ENCODE measurements at places on chromosomes 1 and 21. TPM values are rescaled to one million over a fixed set of nuclear protein-coding genes. Genes with fewer than 3 reads are reported as not detected.

DNA sequence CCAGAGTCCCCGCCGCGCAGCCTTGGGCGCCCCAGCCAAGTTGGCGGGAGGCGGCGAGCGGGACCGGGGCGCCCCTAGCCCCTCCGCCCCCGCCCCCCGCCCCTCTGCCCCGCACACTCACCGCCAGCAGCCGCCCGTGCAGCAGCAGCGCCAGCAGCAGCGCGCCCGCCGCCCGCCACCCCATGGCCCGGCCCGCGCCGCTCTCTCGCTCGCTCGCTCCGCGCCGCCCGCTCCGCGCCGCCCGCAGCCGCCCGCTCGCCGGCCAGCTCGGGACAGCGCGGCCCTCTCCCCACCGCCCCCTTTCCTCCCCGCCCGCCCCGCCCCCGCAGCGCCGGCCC is at the start of gene HSPG2:
HSPG2 (minus strand) TSS at position 277 of the 338 bp plus-strand sequence; CDS start at position 184, 93 bp downstream.
- H3K27me3 ChIP-seq = peaks cover 34% of the 10 kb centered on the region
- peak within 1 kb of the TSS; percentile 87 for H3K4me3 ChIP-seq
- no peak for DNase-seq
- no peaks in the 10 kb centered on the region for H3K36me3 ChIP-seq
- H3K27ac ChIP-seq = peak within 1 kb of the TSS; percentile 32

DNA sequence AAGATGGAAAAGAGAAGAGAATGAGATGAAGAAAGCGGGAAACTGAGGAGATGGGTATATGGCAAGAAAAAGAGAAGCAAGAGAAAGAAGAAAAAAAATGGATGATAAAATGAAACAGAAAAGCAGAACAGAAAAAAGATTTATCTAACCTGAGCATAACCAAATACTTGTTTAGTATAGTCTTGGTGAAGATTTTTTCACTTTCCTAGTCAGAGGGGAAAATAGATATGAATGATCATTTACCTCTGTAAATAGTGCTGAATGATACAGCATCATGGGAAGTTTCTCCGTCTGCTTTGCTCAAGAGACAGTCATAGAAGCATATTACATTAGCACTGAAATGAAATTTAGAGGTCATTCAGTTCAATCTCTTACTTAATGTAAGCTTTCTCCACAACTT is 36.1 kb upstream of the PLPPR4 start:
- H3K36me3 ChIP-seq = no peaks in the 10 kb centered on the region
- no peak for DNase-seq
- no peaks in the 10 kb centered on the region for H3K27me3 ChIP-seq
- no peaks in the 10 kb centered on the region for H3K4me1 ChIP-seq
- H3K27ac ChIP-seq = peak overlapping the region; percentile 93
- H3K4me3 ChIP-seq = no peak overlapping the region

- peaks cover 6% of the 10 kb centered on the region for H3K27me3 ChIP-seq
- H3K27ac ChIP-seq = no peak overlapping the region
- no peak overlapping the region for H3K4me3 ChIP-seq
These were observed 38.6 kb downstream of the PDE9A start for GRCh38 chr21:42691901-42692559.

DNA sequence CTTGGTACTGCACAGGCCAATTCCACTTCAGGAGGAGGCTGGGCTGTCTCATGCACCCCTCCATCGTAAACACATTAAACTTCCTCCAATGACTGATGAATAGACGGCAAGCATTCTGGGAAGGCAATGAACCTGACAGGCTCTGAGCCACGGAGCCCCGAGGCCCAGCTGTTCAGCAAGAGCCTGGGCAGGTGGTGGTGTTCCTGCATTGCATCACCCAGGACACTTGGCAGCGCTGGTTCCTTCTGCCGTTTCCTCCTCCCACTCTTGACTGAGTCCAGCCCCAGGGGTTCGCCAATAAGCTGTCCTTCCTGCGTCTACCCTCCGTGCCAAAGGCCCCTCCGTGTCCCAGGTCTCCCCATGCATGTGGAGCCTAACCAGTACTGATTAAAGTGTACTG is 109.8 kb downstream of the JAK1 start:
- peaks cover 34% of the 10 kb centered on the region for H3K4me1 ChIP-seq
- no peak overlapping the region for H3K27ac ChIP-seq
- DNase-seq = no peak
- H3K4me3 ChIP-seq = no peak overlapping the region
- H3K36me3 ChIP-seq = peaks cover 50% of the 10 kb centered on the region
- H3K27me3 ChIP-seq = no peaks in the 10 kb centered on the region

GRCh38 chr1:156419854-156420204 is 50.8 kb downstream of the RHBG start:
- H3K27me3 ChIP-seq = peaks cover 85% of the 10 kb centered on the region
- H3K4me3 ChIP-seq = peak overlapping the region; percentile 95
- no peak for DNase-seq
- peak overlapping the region; percentile 86 for H3K27ac ChIP-seq
- H3K36me3 ChIP-seq = no peaks in the 10 kb centered on the region

DNA sequence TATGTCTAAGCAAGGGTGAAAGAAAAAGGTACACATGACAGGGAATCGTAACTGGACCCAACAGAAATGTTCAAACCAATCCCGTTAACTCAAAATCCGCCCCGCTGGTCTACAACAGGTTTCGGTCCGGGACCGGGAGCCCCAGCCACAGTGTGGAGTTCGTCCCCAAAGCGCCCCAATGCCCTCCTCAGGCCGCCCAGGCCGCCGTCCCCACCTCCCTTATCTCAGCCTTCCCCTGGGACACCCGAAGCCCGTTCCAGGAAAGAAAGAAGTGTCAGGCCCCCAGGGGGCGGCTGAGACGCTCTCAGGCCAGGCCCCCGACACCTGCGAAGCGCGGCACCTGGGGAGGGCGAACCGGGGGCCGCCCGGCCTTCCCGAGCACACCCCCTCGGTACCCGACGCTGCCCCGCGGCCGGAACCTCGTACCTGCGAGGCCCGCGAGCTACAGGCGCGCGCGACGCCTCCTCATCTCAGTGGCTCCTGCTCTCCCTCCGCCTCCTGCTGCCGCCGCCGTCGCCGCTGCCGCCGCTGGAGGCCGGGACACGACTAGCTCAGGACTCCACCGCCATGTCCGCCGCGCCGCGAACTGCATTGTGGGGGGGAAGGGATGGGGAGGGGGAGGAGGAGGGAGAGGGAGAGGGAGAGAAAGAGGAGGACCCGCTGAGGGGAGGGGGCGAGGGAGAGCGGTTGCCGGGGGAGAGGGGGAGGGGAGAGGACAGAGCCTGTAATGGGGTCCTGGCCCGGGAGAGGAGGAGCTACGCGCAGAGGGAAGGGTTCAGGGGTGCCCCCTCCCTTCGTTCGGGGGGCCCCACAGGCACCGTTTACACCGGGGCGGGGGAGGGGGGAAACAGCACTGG is at the start of gene TUT4:
TUT4 (minus strand) TSS at position 588 of the 857 bp plus-strand sequence. CDS start 26,812 bp downstream, outside the sequence.
- H3K36me3 ChIP-seq = no peaks in the 10 kb centered on the region
- no peak within 1 kb of the TSS for H3K4me3 ChIP-seq
- peaks cover 16% of the 10 kb centered on the region for H3K4me1 ChIP-seq
- peak within 1 kb of the TSS; percentile 64 for H3K27ac ChIP-seq
- no peaks in the 10 kb centered on the region for H3K27me3 ChIP-seq

IL19 gene
- polyA plus RNA-seq = not detected

NOS1AP gene
- not detected for polyA plus RNA-seq
